Activated gamma-delta T cell (primary cell): ENCODE measurements at places on chromosomes 6 and 20.

DNA sequence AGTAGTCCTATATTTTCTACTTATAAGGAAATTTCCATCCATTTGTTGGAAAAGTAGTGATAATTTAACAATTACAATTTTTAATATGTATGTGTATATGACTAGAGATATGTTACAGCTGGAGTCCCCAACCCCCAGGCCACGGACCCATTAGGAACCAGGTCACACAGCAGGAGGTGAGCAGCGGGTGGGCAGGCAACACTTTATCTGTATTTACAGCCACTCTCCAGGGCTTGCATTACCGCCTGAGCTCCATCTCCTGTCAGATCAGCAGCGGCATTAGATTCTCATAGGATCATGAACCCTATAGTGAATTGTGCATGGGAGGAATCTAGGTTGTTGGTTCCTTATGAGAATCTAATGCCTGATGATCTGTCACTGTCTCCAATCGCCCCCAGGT lies 46.8 kb downstream of the TRDN start:
- no peak for DNase-seq

DNA sequence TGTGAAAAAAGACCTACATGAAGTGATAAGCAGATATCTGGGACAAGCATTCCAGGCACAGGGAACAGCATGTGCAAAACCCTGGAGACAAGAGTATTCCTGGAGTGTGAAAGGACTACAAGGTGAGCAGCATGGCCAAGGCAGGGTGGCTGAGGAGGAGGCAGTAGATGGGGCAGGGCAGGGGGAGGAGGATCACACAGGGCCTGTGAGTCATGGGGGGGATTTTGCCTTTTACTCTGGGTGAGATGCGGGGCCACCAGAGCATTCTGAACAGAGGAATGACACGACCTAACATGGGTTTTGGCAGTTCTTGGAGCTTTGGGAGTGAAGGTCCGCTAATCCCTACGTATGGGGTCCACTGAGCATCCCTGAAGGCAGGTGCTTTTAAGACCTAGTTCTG lies 69.8 kb upstream of the CCN6 start:
- no peak for DNase-seq

- DNase-seq, result no peak
Observed at GRCh38 chr6:73503027-73503772, 17.6 kb downstream of the EEF1A1 start.

GRCh38 chr6:193773-194310 lies 98.4 kb upstream of the DUSP22 start:
- DNase-seq, result no peak

DNA sequence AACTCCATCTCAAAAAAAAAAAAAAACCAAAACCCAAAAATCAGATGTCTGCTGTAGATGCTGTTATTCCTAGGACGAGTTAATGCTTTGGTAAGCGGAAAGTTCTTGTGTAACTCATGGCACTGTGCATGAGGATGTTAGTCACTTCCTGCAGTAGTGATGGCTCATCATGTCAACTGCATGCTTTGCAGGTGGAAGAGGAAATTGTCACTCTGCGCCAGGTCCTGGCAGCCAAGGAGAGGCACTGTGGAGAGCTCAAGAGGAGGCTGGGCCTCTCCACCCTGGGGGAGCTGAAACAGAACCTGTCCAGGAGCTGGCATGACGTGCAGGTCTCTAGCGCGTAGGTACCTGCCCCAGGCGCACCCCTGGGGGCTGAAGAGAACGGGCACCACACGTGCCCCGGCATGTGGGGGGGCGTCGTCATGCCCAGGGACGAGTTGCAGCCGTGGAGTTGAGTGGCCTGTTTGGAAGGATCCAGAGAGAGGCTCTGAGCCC lies 8.5 kb downstream of the TPD52L2 start:
- no peak for DNase-seq

- no peak for DNase-seq
Observed at GRCh38 chr20:23039885-23040508, 4.9 kb downstream of the SSTR4 start.

GRCh38 chr20:35274172-35275092 lies 3.5 kb downstream of the MMP24OS start:
- no peak for DNase-seq
